ENCODE measurements at places on chromosomes 12 and 14.
A peak's percentile ranks its signal among the peaks of the same experiment; 100 is the strongest.

- DNase-seq: no peak
Measured at GRCh38 chr14:38238878-38239277, 17.0 kb downstream of the CLEC14A start.

GRCh38 chr14:74333909-74334308, 14.4 kb upstream of the VRTN start:
- DNase-seq: no peak

DNA sequence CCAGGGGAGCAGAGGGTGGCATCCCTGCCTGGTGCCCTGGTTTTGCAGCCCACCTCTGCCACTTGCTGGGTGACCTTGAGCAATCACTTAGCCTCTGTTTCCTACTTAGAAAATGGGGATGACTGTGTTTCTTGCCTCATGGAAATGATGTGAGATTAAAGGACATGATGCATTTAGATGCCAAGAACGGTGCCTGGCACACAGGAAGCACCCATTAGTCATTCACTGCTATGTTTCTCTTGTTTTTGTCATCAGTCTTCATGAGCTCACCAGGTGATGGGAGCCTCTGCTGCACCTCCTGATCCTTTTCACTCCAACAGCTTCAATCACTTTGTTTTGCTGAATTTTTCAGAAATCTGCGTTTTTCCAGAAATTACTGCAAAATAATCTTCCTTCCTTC, 23.6 kb upstream of the ATF1 start:
- DNase-seq: no peak

DNA sequence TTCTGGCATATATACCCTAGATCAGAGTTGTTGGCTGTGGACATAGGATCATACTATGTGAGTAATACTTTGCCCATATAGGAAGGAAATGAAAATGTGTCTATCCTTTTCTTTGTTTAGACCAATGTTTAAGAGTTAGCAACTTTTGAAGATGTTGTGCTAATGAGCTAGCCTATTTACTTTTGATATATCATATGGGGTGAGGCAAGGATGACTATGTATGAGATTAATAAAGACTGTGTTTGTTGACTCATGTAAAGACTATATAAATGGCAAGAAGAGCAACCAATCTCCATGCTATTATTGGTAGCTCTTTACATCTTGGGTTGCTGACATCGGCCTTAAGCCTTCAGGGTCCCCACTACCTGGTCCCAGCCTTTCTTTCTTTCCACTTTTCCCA, 289.4 kb downstream of the CCDC91 start:
- no peak for DNase-seq

DNA sequence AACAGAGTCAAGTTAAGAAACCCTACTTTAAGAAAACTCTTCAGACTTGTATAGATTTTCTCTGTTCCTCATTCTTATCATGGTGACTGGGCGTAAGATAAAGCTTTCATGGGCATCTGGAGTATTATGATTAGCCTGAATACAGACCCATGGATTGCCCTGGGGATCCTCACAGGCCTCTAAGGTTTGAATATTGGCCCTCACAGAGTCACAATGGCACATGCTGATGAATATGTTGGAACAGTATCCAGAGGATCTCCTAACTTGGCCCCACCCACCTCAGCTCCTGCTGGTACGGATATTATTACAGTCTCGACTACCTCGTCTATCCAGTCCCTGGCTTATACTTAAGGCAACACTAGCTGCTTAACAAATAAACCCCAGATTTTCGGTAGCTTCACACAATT, 8.1 kb downstream of the OSBPL8 start:
- DNase-seq: no peak

DNA sequence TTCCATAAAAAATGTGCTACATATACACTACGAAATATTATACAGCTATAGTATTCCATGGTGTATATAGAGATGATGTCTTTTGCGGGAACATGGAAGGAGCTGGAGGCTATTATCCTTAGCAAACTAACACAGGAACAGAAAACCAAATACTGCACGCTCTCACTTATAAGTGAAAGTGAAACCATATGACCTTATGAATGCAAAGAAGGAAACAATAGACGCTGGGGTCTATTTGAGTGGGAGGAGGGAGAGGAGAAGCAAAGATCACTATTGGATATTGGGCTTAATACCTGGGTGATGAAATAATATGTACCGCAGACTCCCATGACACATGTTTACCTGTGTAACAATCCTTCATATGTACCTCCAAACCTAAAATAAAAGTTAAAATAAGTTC, 142.8 kb downstream of the LRFN5 start:
- no peak for DNase-seq

DNA sequence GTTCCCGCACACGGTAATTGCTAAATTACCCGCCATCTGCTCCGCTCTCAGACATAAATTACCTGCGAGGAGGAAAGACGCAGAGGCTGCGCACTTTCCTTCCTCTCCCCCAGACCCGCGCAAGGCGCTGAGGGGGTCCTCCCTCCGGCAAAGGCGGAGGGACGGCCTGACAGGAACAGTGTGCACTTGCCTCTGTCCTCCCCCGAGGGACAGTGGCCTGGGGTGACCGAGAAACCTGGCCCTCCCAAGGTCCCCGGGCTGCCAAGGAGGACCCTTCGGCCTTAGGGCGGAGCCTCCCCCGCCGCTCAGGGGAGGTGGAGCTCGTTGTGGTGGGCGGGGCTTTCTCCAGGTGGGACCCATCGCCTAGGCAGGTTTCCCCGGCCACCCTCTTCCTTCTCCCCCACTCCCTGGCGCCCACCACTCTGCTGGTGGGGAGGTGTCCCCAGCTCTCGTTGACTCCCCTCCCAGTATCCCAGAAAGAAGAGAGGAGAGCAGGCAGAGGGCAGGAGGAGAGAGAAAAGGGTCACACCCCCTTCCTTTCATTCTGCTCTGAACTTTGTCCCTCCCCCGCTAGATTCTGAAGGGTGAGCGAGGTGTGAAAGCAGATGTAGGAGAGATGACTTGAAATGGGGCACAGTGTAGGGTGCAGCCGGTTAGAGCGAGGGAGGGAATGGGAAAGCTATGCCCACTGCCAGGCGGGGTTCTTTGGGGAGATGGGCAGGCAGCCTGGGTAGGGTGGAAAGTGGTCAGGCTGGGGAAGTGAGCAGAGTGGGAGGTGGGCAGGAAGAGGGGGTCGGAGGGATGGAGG, 11.4 kb upstream of the CALCOCO1 start:
- DNase-seq: no peak

DNA sequence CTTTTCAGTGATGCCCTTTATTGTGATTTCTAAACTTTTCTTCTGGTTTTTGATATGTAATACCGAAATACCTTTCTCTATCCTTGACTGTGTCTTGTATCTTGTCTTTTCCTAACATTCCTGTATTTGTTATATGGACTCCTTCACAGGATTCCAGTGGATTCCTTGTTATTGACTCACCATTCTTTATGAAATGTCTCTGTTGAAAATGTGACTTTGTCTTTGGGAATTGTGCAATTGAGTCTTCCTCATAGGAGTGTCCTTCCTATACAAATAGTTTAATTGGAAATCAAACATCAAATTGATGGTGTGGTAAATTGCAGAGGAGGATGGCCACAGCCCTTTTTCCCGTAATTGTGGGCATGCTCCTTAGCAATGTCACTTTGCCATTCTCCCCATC, 296.6 kb upstream of the KITLG start:
- DNase-seq: no peak

DNA sequence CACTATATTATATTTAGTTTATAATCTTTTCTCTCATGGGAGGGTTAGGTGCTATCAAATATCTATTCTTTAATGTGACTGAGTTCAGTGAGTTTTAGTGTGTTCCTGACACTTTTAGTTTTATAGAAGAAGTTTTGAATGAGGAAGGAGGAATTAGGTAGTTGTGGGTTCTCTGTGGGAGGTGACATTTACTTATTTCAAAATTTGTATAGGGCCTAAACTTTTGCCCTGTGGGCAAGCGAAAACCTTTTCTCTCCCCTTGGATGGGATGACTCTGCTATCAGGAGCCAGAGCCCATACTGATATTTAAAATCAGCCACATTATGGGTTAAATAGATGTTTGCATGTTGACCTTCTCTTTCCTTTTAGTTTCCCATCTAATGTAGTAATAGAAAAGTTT, 43.6 kb downstream of the SPATS2 start:
- DNase-seq: no peak

GRCh38 chr14:99143793-99144192, 128.2 kb downstream of the BCL11B start:
- no peak for DNase-seq

- DNase-seq: no peak
Measured at GRCh38 chr12:42010257-42010656, 134.4 kb downstream of the GXYLT1 start.

- DNase-seq: no peak
Measured at GRCh38 chr12:41452838-41453407, 264.8 kb downstream of the PDZRN4 start.

- DNase-seq: no peak
Measured at GRCh38 chr12:56299308-56299852, 750 bp downstream of the CS start.

DNA sequence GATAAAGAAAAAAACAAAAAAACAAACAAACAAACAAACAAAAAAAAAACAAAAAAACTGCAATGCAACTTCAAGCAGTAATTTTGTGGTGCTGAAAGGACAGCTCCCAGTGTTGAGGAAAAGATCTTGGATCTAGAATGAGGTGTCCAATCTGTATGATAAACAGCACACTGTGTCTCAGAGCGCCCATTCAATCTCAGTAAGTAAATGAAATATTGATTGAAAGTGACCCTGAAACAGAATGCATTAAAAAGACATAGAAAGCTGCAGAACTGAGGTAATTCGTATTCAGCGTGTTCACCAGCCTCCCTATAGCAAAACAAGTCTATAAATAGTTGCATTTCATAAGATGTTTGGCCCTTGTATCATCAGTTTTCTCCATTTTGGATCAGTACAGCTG, 153.0 kb downstream of the NOVA1 start:
- peak; percentile 55 for DNase-seq

DNA sequence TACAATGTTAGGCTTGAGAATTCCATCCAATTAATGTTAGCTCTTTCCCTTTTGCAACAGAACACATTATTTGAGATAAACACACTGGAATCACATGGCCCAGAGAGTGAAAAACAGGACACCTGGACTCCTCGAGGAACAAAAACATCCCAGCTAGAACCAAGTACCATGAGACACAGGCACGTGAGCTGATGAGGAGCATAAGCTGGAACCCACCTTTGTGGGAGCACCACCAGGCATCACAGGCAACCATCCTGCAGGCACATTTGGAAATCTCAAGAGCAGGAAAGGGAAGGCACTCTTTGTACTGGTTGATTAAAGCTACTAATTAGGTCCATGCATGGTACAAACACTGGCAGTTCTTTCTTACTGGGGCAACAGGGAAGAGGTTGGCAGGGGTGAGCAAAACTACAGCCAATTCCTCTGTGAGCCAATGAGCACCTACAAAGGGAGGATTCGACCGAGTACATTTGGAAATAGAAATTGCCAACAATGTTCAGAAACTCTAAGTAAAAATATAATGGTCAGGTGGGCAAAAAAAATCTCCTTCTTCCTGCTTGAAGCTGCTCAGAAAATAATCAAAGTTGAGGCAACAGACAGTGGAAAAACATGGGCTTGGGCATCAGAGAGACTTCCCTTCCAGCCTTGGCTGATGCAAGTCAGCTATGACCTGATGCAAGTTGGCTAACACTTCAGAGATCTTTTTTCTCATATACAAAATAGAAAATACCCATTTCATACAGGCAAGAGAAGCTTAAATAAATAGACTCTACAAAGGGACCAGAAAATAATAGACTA, 216.7 kb downstream of the NUAK1 start:
- no peak for DNase-seq

- peak; percentile 21 for DNase-seq
Measured at GRCh38 chr12:31322801-31323207, 3.1 kb downstream of the SINHCAF start.

- no peak for DNase-seq
Measured at GRCh38 chr12:20398686-20399085, 30.3 kb downstream of the PDE3A start.

GRCh38 chr14:72539661-72540315, 354.1 kb downstream of the DPF3 start:
- no peak for DNase-seq

DNA sequence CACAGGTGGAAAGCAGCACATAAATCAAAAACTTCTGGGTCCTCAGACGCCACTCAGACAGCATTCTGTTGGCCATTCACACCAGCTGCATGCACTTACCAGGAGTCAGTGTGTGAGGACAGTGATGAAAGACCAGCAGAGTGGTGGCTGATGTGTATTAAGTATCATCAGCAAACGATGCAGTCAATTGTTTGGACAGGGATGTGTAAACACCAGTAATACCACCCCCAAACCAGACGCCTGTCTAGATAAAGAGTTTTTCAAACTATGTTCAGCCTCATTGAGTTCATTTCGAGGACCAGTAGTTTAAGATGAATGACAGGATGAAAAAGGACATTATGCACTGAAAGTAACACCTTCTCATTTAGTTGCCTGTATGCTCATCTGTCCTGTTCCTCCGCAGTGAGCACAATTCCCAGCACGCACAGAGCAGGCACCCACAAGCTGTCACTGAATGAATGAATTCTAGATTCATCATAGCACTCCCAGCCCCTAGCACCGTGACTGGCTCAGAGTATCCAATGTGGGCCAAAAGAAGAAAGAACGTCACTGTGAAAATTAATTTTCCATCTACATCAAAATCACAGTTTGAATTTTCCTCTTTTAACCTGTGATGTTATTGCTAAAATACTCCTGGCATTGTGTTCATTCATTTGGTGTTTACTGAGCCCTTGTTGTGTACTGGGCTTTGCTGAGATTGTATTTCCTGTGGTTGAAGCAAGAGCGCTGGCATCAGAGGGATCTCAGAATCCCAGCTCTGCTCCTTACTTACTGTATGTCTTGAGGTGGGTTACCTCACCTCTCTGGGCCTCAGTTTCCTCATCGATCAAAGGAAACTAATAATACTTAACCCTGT, 124.8 kb upstream of the NOS1 start:
- DNase-seq: no peak

DNA sequence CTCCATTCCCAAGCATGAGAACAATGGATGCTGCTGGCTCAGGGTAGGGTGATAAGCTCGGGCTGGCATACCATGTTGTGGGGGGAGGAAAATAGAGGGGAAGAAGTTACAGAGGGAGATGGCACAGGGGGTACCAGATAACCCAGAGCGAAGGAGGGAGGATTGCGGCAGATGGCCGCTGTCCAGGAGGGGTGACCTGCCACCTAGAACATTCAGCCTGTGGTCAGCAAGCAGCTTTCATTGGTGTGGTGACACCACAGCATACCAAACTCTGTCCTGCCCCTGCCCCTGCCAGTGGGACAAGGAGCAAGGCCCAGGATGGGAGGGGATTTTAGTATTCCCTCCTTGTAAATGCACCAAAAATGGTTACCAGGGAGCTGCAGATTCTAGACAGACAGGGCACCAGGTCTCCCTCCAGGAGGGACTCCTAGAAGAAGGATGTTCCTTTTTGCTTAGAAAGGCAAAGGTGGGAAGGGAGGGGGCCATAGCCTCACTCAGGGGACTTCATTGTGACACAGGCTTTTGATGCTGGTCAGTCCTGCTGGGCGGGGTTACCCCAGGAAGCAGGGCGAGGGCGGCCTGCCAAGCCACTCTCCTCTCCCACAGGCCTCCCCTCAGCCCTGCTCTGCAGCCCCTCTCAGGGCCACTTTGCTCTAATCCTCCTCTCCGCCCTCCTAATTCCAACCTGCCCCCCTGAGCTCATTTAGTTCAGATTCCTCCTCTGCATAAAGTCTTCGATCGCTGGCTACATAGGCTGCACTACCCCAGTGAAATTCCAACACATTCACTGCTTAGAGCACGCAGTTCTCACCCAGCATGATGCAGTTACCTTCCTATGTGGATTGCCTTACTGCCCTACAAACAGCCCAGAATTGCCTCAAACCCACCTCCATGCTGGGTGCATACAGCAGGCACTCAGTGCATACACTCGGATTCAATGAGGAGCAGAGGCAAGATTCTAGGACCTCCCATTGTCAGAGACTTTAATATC, 36.0 kb upstream of the PLEKHG6 start:
- DNase-seq: no peak

- no peak for DNase-seq
Measured at GRCh38 chr12:105555556-105556295, 225.2 kb downstream of the C12orf75 start.

Data from neuronal stem cell (in vitro differentiated cells).